GM13976 (cell line): ENCODE measurements at places on chromosomes 11 and 22.
A peak's percentile ranks its signal among the peaks of the same experiment; 100 is the strongest.

GRCh38 chr11:126440792-126441514, 85.5 kb downstream of the ST3GAL4 start:
- peak; percentile 92 for DNase-seq

DNA sequence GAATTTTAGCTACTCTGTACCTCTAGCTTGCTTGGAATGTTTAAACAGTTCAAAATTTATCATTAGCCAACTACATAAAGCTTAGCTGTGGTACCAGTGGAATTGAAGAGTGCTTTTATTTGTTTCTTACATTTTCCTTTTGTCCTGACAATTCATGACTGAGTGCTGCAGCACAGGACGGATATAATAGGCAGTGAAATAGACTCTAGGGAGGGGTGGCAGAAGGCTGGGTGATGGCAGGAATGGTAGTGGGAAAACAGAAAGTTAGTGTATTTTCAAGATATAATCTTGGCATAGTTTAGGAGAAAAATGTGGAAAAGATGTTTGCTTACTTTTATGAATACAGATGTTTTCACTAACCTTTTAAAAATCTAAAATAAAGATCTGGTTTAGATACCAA, 31.1 kb upstream of the ARHGAP32 start:
- no peak for DNase-seq

GRCh38 chr11:107184986-107185385, 166.7 kb upstream of the GUCY1A2 start:
- no peak for DNase-seq

DNA sequence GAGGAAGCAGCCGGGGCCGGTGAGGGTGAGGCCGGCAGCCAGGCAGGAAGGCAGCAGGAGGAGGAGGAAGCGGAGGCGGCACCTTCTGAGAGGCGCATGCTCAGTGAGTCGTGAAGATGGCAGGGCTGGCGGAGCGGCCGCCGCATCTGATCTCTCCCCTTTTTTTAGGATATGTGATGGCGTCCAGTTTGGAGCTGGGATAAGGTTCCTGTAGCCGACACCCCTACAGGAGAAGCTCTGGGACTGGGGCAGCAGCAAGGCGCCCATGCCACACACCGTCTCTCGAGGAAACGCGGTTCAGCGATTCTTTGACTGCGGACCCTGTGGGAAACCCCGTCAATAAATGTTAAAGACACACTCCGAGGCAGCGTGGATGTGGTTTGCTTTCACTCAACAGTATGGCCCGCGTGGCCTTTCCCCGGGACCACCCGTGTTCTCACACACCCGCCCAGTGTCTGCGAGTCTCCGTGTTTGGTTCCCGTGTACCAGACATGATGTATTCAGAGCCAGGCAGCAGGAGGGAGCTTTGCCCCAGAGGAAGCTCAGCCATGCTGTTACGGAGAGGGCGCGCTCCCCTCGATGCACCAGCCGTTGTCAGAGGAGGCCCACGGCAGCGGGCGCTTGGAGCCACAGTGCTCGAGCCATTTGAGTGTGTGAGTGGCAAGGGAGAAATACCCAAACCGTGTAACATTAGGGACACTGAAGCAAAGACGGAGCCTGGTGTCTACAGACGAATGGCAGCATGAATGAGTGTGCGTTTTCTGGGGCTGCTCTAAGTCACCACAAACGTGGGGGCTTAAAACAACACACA, 27.7 kb upstream of the PARVB start:
- DNase-seq, result peak; percentile 90

- DNase-seq, result no peak
Observed at GRCh38 chr11:107998761-107999160, 9.9 kb upstream of the CUL5 start.

- no peak for DNase-seq
Observed at GRCh38 chr22:25131198-25131887, 68.3 kb upstream of the CRYBB3 start.

GRCh38 chr11:102112509-102112821, 2.2 kb downstream of the YAP1 start:
- no peak for DNase-seq

- no peak for DNase-seq
Observed at GRCh38 chr11:96149743-96150555, 193.0 kb downstream of the MAML2 start.

DNA sequence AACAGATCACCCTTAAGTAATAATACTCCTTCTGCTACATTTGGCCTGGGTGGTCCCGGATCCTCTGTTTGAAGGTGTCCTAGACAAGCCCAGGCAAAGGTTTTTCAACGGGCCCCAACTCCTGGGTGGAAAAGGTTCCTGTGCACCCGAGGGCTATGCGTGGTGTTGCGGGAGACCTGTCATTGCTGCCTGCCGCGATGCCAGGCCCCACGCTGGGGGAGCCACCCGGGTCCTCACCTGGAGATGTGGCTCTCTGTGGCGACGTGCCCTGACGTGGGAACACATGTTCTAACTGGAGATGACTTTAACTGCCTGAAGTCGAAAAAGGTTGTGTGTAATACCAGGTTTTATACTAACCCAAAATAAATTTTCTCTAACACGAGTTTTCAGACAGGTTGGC, 467.1 kb downstream of the NTM start:
- no peak for DNase-seq

GRCh38 chr11:7967826-7968225, 2.6 kb upstream of the NLRP10 start:
- DNase-seq, result no peak

GRCh38 chr11:70727899-70728620, 329.7 kb downstream of the CTTN start:
- no peak for DNase-seq

GRCh38 chr11:20594274-20595061, 4.9 kb upstream of the SLC6A5 start:
- no peak for DNase-seq

DNA sequence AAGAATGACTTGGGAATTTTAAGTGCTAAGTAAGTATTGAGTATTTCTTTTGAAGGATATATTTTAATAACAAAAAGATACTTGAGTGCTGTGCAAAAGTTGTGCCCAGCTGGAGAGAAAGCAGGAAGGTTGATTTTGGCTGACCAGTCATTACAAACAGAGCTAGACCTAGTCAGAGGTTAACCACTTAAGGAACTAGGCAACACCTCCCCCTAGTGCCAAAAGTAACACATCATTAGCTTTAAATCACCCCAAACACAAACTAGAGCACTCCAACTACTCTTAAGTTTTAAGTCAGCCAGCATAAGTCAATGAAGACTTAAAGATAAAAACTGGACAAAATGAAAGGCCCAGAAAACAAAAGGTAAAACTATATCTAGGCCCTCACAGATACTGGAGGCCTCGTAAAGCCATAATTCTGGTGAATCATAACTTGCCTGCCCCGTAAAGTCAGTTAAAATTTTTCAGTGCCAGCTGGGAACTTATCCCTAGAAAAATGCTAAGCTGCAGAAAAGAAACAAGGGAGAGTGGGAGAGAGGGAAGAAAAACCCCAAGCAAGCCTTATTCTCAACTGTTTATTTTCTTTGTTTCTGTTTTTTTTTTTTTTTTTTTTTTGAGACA, 4.6 kb downstream of the TMEM9B start:
- DNase-seq, result peak; percentile 84

DNA sequence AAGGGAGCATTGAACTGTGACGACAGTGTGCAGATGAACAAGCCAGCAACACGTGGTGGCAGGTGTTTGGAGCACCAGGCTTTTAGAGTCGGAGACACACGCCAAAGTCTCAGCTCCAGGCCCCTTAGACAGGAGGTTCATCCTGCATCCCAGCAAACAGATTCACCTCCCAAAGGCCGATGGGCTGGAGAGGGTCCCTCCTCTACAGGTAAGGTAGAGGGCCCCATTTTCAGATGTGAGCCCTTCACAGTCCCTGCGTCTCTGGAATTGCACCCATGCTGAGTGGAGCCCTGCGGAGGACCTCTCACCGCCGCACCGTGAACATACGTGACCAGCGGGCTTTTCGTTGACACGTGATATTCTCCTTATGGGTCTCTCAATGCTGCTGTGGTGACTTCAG, 109.0 kb upstream of the B3GAT1 start:
- DNase-seq, result no peak

DNA sequence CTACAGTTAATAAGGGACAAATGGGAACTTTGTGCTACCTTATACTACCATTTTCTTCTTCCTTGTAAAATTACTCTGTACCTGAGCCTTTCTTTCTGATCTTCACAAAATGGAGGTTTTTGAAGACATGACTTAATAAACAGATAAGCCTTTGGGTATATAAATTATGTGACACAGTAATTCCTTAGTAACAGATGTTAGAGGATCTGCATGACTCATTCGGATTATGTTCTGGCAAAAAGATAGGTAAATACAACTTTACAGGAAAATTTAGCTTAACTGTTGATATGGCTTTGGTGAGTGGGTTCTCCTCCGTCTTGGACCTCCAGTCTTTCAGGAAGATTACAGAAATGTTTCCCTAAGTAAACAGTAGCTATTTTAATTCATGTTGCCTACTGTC, 61.8 kb downstream of the BID start:
- DNase-seq, result no peak

DNA sequence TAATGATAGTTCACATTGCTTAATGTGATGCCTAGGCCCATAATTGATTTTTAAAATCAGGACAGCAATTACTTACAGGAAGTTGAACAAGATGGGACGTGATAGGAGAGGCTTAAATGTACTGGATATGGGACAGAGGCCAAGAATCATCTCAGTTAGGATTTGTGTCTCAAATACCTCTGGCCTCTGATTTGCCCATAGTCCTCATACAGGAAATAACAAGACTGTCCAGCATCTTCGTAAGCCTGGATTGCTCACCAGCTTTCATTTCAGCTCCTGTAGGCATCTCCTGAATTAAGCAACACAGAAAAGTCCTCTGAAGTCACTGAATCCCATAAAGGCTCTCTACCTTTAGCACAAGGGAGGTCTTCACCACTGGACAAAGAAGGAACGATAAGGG, at the start of gene MRGPRX3:
MRGPRX3 (plus strand) TSS at position 231 of the 400 bp plus-strand sequence. CDS start 4,632 bp downstream, outside the sequence.
- DNase-seq, result no peak

GRCh38 chr11:597166-597725, 18.5 kb downstream of the IRF7 start:
- no peak for DNase-seq

- no peak for DNase-seq
Observed at GRCh38 chr11:20051469-20052399, 108.5 kb downstream of the DBX1 start.

DNA sequence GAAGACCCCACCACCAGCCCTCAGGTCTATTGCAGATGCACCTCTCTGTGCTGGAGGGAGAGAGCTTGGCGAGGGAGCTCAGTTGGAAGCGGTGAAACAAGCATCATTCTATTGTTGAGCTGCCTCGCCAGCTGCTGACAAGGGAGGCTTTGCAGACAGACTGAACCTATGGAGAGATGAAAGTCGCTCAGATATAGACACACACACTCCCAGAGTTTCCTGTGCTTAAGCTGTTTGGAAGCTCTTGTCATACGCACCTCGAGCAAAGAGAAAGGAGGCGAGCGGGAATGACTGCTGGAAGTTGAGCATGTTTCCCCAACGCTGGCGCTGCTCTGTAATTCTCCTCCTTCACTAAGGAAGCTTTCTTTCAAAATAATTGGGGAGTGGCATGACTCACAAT, 126.1 kb downstream of the TRIM29 start:
- no peak for DNase-seq

DNA sequence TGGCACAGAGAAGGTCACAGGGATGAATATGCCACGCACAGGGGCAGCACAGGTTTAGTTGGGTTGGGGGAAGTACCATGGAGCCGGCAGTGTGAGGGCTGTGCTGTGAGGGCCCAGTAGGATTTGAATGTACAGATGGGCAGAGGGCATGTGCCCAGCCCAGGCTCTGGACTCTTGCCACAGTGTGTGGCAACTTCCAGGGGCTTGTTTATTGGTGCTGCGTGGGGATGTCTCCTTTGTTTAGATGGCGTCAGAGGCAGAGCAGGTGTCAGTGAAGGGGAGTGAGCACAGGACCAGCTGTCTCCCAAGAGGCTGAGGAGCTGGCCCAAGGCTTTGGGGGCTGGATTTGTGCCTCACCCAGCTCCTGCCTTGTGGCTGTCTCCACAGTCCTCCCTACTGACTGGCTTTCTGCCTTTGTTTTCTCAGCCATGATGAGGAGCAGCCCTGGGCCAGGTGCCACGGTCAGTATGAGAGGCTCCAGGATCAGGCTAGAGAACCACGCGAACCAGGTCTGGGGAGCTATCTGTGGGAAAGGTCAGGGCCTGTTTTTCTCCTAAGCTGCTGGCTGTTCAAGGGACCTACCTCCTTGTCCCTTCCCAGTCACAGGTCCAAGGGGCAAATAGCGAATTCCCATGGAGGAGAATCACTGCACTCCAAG, 21.9 kb downstream of the SUN2 start:
- DNase-seq, result peak; percentile 43

DNA sequence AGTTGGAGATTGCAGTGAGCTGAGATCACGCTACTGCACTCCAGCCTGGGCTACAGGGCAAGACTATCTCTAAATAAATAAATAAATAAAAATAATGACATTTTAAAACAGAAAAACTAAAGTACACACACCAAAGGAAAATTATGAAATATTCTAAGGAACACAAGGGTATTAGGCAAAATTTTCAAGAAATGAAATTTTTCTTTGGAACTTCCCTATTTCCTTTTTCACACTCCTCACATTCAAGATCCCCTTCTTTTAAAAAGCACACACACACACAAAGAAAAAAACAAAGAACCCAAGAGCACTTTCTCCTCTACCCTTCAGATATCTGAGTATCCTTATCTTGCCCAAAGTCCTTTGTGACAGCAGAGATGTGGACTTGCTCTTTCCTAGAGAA, 92.8 kb downstream of the CCDC73 start:
- DNase-seq, result no peak

GRCh38 chr11:102390667-102391465, 43.9 kb downstream of the BIRC2 start:
- peak; percentile 68 for DNase-seq

GRCh38 chr11:77250881-77251640, 50.4 kb downstream of the GDPD4 start:
- DNase-seq, result no peak
